Cortex of kidney (tissue), 1 donor: ENCODE measurements at places on chromosomes 3 and 15.

DNA sequence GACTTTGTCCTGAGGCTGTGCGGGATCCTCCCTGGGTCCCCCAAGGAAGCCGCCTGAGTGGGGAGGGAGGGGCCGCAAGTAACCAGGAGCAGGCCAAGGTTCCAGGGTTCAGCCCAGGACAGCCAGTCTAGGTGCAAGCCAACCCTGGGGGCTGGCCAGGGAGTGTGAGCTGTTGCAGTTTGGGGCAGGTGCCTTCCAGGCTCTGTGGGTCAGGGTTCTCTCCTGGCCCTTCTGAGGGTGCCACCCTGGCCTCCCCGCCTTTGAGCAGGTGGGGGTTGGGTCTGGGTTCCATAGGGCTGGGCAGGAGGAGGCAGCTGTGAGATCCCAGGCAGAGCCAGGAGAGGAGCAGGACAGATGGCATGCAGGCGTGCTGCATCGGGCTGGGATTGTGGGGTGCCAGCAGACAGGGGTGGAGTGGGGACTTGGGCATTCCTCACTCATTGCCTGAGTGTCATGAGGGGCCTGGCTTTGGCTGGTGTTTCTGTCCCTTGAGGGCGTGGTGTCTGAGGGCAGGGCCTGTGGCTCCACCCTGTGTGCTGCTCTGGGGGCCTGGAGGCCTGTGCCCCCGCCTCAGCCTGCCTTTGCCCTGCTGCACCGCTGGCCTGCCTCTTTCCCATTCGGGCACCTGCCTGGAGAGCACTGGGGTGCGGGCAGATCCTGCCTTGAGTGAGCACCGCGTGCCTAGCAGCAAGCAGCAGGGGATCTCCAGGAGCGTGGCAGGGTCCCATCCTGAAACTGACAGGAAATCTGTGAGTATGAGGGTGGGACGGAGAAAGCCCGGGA is 18.4 kb downstream of the KLF13 start:
- no peak for DNase-seq

GRCh38 chr3:128100161-128100560 is 23.5 kb downstream of the RUVBL1 start:
- no peak for DNase-seq

DNA sequence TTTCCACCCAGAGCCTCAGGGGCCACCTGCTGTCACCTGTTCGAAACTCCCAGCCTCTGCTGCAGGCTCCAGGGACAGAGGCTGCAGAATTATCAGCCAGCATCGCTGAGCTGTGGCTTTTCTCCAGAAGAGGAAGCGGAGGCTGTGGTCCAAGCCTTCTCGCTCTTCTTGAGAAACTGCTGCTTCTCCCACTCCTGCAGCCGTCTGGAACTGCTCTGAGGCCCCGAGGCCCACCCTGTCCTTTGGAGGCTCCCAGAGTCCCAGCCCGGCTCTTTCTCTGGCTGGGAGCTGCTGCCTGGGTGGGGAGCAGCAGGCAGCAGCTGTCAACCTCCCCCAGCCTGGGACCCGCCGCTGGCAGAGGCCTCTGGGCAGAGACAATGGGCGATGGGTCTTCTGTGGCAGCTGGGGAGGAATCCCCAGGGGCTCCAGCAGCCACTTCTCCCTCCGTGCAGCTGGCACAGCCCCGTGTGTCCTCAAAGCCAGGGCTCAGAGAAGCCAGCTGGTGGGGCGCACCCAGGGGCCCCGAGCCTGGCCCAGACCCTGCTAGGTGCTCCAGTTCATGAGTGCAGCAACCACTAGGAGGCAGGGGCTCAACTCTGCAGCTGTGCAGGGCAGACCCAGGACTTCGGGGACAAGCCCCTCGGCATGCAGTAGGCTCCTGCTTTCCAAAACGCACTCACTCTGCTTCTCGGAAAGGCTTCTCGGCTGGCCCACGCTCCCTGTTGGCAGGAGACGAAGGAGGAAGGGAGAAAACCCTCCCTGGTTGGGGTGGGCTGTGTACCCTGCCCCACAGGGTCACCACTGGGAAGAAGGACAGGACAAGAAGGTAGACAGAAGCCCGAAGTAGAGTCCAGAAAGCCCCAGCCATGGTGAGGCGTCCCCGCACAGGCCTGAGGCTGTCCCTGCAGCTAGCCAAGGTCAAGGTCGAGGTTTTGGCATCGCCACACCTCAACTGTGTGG is 49.9 kb upstream of the FURIN start:
- DNase-seq: no peak

DNA sequence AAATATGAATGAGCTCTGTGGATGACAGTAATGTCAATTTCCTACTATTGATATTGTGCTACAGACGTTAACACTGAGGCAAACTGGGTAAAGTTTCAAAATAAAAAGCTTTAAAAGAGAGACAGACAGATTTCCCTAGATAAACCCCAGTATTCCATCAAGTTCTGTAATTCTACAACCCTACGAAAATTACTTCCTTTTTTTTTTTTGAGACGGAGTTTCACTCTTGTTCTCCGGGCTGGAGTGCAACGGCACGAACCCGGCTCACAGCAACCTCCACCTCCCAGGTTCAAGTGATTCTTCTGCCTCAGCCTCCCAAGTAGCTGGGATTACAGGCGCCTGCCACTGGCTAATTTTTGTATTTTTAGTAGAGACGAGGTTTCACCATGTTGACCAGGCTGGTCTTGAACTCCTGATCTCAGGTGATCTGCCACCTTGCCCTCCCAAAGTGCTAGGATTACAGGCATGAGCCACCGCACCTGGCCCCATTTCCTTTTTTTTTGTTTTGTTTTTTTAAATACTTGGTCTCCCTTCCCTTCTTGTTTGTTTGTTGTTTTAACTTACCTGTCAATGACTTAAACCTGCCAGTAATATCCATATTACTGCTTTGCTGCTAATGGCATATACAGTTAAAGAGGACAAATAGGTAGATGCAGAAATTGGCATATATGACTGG is 57.2 kb downstream of the CBLB start:
- DNase-seq: no peak

DNA sequence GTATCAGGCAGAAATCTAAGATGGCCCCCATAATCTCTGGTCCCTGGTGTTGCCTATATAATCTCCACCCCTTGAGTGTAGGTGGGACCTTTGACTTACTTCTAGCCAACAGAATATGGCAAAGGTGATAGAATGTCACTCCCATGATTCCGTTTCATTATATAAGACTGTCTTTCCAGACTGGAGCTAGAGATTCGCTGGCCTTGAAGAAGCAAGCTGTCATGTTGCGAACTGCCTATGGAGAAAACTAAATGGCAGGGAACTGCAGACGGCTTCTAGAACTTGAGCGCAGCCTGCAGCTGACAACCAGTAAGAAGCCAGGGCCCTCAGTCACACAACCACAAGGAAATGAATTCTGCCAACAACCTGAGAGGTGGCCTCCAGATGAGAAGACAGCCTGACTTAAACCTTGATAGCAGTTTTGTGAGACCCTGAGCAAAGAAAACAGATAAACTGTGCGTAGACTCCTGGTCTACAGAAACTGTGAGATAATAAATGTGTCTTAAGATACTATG is 2.2 kb upstream of the KPNA1 start:
- no peak for DNase-seq

- no peak for DNase-seq
Measured at GRCh38 chr15:91171334-91171733, 71.3 kb downstream of the SV2B start.

DNA sequence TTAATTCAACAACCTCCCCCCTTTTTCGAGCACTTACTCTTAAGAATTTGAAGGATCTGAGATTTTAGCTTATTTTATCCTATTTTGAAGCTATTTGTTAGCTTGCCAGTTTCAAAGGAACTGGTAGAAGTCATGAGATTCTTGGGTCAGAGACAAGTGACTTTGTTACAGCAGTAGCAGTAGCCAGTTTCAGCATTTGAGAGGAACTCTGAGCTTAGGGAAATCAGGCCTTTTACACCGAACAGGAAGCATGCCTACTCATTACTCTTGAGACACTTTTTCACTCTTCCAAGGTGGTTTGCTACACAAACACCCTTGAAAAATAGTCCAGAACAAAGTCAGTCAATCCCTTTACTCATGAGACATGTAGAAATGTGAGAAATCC is 24.5 kb upstream of the TM4SF1 start:
- DNase-seq: no peak

DNA sequence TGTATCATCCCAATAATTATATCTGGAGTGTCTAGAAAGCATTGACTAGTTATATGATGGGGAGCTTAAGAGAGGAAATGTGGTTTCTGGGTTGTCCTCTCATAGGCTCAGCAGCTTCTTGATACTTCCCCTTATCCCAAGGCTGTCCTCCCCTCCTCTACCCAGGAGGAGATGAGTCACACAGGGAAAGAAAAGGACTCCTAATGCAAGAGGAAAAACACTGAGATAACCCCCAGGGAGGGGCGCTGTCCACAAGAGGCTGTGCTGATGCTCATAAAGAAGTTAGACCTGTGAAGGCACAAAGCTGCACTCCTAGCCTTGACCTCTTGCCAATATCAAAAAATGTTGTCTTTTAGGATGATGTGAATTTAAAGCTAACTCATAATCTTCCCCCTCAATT is 28.8 kb upstream of the GYG1 start:
- no peak for DNase-seq

DNA sequence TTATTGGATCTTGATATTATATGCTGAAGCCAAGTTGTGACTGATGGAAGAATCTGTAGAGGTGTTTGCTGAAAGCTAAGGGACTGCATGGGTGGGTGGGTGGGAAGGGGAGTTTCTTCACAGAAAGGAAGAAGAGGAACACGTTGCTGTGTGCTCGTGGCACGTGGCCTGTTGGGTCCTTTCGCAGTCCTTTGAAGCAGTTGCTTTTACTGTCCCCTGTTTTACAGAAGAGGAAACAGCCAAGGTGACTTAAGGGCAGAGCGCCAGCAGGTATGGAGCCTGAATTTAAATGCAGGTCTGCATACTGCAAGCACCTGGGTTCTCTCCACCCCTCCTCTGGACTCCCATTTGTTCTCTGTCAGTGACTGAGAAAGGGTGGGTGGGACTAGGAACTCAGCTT is 59.4 kb upstream of the PRR23C start:
- no peak for DNase-seq

DNA sequence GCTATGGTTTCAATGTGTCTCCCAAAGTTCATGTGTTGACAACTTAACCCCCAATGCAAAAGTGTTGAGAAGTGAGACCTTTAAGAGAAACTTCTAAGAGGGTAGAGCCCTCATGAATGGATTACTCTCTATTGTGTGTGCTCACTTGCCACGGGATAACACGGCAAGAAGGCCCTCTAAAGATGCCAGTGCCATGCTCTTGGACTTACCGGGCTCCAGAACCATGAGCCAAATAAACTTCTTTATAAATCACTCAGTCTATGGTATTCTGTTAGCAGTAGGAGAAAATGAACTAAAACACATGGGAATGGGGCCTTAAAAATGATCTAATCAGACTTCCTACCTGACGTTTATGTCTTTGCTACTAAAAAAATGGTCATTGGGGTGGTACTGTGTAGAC is 2.6 kb upstream of the TCF12 start:
- DNase-seq: no peak

DNA sequence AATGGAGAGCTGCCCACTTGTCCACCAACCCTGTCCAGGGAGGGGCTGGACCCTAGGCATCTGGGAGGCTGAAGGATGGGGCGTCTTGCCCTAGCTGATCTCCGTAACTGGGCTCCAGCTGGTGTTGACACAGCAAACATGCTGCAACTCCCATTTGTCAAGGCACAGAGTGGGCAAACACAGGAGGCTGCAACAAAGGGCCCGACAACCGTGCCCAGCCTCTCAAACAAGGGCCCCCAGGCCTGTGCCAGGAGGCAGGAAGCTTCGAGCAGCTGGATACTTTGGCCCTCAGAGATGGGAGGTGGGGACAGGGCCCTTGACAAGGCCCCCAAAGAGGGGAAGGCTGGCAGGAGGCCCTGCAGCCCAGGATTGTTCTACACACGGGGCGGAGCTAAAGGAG is 64.2 kb upstream of the TMEM115 start:
- no peak for DNase-seq

GRCh38 chr3:99118381-99118780 is 216.9 kb upstream of the DCBLD2 start:
- no peak for DNase-seq

DNA sequence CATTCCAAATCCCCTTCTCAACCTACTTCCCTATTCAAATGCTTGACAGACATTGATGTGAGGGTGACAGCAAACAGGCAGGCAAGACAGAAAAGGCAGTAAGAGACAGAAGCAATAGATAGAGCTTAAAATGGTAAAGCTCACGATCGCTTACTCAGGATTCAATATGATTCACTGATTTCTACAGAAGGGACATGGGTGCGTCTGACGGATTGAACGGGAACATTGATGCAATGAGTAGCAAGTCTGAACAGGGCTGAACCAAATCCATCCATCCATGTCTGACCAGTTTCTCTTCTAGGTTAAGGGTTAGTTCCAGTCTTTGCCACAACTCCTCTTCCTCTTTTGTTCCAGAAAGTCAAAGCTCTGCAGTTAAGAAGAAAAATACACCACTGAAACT is 35.1 kb downstream of the P2RY1 start:
- no peak for DNase-seq

- no peak for DNase-seq
Measured at GRCh38 chr3:159189994-159190669, 388.3 kb downstream of the MFSD1 start.

DNA sequence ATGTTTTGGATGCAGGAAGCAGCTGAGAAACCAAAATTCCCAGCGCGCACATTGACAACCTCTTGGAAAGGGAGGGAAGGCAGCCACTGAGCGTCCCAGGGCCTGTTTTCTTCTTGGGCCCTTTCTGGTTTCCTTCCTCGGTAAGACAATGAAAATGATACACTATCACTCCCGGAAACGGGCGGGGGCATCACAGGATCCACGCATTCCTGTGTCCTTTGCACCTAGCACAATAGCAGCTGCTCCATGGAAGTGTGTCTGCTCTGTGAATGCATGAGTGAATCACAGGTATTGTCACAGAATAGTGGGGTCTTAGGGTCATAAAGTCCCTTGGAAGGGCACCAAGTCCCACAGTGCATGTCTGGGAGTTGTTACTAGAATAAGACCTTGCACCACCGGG is 6.3 kb upstream of the ITPKA start:
- no peak for DNase-seq

- no peak for DNase-seq
Measured at GRCh38 chr15:71131601-71132362, 16.5 kb downstream of the THSD4 start.

- no peak for DNase-seq
Measured at GRCh38 chr15:41490355-41490754, 3.3 kb upstream of the ITPKA start.

DNA sequence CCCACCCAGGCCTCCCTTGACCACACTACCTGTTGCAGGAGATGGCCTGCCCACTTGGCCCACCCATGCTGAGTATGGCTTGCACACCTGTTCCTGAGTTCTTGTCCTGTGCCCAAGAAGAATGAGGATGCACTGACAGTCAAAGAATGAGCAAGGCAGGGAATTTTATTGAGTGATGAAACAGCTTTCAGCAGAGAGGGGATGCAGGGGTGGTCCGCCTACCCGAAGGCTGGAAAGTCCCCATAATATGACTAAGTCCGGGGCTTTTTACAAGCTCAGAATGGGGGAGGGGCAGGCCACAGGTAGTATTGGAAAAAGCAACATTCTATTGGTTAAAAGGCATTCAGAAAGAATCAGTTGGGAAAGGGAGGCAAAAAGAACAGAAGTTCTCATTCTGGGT is 29.9 kb upstream of the RNU6-1 start:
- DNase-seq: no peak
